ENCODE measurements at places on chromosomes 11 and 22. TPM values are rescaled to one million over a fixed set of nuclear protein-coding genes. Genes with fewer than 3 reads are reported as not detected.

Gene MOV10L1
- 0.12 TPM for total RNA-seq

DNA sequence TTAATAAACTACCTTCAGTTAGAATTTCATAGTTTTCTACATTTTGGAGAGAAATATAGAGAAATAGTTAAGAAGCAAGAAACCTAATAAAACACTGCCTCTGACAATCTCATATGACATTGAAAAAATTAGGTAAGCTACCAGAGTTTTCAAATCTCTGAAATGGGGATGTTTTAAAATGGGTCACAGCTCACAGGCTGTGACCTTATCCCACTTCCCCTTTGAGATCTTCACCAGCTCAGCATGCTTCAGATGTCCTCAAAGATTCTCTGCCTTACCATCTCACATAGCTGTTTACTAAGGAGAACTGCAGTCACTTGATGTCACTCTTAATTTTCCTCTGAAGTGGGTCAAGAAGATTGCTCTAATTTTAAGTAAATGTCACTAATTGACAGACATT is 717.8 kb downstream of the JRKL start:
- no peak for DNase-seq

DNA sequence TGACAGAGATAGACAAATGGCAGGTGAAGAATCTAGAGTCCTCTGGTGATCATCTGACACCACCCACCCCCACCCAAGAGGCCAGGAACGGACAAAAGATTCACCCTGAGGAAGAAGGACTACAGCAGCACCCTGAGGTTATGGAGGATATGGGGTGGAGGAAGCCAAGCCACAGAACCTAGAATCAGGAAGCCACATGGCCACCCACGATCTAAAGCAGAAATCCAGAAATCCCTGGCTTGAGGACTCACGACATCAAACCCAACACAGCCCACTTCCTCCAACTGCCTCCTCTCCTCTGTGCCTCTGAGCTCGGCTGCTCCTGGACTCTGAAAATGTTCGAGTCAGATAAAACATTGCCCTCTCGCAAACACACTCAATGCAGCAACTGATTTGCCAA is 364.3 kb downstream of the SHANK2 start:
- DNase-seq: no peak

DNA sequence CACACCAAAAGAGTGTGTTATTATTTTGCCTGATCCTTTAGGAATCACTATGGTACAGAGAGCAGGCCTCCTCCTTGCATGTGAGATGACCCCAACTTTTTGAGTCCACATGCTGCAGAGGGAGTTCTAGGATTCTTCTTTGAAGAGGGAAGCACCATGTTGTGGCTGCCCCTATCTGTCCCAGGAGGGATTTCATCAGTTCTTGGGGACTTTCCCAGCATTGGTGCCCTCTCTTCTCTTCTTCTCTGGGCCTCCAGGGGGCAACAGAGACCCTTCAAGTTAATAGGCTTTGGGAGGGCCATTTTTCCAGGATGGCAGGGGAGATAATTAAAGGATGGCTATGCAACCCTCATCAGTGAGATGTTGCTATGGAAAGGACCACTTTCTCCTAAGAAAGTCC is 3.6 kb downstream of the MMP1 start:
- no peak for DNase-seq

DNA sequence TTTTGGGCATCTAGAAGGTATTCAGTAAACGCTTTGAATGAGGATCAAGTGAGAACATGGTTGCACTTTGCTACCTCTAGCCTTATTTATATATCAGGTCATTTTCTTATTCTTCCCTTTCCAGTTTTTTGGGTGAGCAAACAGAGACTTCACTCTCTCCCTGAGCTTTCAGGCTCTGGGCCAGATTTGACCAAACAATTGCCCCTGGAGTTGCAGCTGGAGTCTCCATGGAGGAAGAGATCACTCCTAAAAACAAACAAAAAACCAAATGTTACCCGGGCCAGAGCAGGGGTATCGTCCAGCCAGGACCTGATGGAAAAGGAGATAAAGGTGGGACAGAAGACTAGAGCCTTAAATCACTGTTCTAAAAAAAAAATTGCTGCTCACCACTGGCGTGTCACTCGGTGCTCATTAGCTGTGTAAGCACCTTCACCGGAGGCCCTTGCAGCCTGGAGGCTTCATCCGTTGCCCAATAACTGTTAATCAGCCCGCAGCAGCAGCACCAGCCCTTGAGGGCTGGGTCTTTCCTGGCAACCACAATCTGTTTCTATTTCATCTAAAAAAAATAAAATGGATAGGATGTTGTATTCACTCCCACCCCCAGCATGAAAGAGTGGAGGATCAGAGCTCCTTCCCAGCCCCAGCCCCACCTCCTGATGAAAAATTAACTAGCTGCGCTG is 125.0 kb downstream of the PKNOX2 start:
- no peak for DNase-seq

Measured in epithelial cell of proximal tubule (primary cell).